ENCODE measurements at places on chromosomes 7 and 10.

DNA sequence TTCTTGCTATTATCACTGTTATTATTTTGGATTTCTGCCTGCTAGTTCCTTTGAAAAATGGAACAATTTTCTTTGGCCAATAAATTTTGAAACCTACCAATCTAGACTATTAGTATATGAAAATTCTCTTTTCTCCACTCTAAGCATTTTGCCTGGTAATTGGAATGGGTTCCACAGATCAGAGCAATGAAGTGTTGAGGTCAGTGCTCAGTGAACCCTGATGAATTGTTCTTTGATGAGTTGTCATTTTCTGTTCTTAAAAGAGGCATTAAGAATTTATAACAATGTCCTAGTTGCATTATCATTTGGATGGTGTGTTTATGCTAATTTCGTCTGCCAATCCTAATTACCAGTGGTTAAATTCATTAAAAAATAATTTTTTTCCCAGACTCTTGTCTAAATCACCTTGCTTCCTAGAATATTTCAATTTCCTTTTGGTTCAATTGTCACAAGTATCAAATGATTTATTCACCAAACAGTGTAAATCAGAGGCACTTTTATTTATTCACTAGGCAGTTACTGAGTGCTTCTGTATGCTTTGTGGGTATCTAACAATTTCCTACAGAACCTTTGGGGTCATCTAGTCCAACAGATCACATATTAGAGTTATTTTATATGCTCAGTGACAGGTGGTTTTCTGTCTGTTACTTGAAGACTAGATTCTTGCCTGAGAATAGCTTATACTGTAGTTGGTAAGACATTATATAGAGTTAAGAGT lies 239.0 kb downstream of the DNAJB9 start:
- DNase-seq, result no peak

DNA sequence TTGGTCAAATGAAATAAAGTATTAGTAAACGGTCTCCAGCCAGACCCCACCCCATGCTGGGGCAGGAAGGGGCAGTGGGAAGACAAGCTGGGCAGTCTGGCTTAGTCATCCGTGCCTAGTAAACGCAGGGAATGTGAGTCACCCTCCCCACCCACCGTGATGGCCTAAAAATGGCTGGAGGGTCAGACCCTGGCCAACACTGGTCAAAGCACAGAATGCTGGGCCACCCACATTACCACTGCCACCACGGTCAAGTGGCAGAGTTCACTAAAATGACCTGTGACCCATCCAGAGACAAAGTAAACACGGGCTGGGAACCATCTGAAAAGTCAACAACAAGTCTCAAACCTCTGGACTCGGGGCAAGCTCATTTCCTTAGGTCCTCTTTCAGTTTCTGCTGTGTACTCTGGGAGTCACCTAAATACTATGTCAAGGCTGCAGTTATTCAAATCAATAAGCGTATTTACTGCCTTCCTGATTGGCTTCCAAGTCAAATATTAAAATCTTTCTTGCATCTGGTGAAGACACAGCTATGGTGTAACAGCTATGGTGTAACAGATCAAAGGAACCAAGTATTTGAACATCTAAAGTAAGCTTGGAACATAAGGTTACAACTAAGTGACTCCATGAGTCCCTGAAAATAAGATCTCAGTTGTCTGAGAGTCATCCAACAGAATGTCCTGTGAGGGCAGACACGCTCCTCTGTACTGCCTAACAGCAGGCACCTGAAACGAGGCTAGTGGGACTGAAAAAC lies 3.0 kb downstream of the ZFAND2A start:
- no peak for DNase-seq

DNA sequence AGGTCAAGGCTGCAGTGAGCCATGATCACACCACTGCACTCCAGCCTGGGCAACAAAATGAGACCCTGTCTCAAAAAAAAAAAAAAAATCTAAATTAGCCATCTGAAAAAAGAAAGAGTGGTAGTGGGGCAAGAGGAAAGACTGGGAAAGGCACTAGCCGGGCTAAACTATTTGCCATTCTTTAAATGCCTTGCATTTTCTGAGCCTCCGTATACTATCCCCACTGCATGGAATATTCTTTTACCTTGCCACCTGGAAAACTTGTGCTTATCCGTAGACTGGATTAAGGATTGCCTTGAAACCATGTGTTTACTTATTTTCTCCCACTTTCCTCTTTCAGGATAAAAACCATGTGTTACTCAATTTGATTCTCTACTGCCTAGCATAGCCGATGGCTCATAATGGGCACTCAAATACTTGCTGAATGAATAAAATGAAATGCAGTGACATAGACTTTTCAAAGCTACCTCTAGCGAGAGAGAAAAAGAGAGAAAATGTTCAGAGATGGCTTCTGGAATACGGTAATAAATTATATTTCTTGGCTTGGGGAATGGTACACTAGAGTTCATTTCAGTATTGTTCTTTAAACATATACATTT lies 30.6 kb downstream of the HYCC1 start:
- DNase-seq, result no peak

- no peak for DNase-seq
Measured at GRCh38 chr7:55545496-55545895, 26.8 kb downstream of the VOPP1 start.

DNA sequence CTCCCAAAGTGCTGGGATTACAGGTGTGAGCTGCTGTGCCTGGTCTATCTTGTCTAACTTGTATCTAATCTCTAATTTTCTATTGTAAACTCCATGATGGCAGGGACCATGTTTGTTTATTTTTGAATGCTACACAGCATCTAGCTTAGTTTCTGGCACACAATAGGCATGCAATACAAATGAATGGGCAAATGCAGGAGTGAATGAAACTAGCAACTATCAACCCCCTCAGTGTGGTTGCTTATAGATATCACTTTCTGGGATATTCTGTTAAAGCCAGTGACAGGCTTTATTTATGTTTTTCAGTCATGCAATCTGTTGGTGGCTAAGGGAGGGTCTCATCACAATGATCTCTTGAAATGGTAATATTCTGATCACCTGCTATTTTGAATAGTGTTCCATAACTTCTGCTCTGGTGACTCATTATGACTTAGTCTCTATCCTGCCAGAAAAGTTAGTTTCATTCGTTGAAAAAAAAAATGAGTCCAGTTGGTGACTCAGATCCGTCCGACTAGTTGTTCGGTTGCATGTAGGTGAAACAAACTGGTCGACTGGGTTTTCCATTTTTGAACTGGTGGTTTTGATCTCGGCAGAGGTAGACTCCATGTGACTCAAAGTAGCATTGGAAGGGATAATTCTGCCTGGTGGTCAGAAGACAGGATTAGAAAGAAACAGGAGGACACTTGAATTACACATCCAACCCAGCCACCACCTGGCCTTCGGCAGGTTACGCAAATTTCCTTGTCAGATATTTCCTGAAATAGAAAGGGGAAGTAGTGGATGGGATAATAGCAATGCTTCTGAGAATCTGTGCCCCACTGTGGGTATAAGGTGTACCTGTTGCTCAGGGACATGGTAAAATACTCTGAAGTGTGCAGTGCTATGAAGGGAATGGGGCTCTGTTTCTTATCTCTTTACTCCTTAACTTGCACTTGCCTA lies 76.8 kb downstream of the GATA3 start:
- DNase-seq, result no peak

DNA sequence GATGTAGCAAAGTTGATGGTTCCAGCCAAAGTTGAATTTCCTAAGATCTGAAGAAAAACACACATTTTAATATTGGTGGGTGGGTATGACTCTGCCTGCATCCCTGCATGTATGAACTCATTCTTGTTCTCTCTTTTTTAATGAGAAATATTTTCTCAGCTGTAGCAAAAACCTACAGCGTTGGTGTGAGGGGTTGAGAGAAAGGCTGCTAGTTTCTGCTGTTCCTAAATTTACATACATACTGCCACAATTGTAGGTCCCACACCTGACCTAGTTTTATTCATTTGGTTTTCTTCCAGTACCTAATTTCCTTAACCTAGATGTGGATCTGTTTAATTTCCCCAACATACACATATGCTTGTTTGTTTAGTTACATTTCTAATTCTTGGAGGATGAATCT lies 4.6 kb downstream of the AGFG2 start:
- DNase-seq, result no peak

GRCh38 chr10:126102636-126103035 lies 206.3 kb downstream of the FANK1 start:
- no peak for DNase-seq

GRCh38 chr10:65419629-65420028 lies 1506.2 kb upstream of the LRRTM3 start:
- no peak for DNase-seq

DNA sequence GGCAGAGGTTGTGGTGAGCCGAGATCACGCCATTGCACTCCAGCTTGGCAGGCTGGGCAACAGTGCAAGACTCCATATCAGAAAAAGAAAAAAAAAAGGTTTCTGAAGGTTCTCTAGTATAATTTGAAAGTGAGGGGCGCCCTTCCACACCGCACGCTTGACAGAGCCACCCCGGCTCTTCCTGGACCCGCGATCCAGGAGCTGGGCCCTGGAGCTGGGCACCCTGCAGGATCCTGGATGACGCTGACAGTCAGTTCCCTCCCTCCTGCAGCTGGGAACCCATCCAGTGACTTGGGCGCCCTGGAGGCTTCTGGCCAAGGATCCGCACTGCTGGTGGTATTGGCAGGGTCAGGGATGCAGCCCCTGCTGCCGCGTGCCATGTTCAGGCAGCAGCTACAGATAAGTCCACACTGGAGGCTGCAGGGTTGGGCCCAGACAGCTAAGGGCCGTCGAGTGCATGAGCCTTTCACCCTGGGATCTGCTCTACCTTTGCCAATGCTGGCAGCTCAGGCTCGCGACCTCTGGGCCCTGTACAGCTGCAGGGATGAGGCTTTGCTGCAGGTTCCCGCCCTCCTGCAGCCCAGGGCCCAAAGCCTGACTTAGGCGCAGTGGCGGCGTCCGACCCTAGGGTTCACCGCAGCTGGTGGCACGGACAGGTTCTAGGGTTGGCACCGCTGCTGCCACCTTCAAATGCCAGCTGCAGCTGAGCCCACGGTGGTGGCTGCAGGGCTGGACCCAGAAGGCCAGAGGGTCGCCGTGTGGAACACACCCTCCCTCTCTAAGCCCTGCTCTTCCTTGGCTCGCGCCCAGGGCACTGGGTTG lies 110.2 kb downstream of the OR13A1 start:
- DNase-seq, result no peak

Data from T-helper 17 cell (primary cell).